Panc1 (cell line): ENCODE measurements at places on chromosomes 16 and 17.

DNA sequence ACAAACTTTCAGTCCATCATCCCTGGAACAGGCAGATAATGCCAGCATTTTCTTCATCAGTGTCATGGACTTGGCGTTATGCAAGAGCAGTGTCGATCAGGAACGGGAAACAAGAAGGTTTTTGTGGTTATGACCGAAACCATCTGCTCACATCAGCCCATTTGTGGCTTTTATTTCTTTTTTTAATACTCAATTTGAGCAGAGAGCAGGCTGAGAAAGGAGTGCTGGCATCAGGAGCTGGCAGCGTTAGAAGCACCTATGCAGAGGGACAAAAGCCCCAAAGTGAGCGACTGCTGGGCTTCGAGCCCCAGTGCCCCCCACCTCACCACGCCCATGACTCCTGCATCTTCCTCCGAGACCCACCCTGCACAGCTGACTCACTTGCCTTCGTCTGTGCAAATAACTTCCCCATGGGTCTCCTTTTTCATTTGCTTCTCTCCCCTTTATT, 16.2 kb upstream of the CD300E start:
- no peak overlapping the region for H3K27ac ChIP-seq
- DNase-seq = no peak
- H3K4me3 ChIP-seq = no peak overlapping the region
- H3K36me3 ChIP-seq = no peaks in the 10 kb centered on the region
- H3K27me3 ChIP-seq = peaks cover 23% of the 10 kb centered on the region

GRCh38 chr17:47816111-47816735, 5.4 kb downstream of the OSBPL7 start:
- H3K27ac ChIP-seq = no peak overlapping the region
- H3K4me3 ChIP-seq = no peak overlapping the region

- DNase-seq = no peak
- no peaks in the 10 kb centered on the region for H3K4me1 ChIP-seq
- H3K27me3 ChIP-seq = no peaks in the 10 kb centered on the region
- H3K36me3 ChIP-seq = no peaks in the 10 kb centered on the region
- no peak overlapping the region for H3K27ac ChIP-seq
Observed at GRCh38 chr16:51524555-51525373, 373.7 kb upstream of the SALL1 start.

GRCh38 chr16:52301026-52301425, 245.9 kb downstream of the TOX3 start:
- no peaks in the 10 kb centered on the region for H3K4me1 ChIP-seq
- no peak overlapping the region for H3K4me3 ChIP-seq
- H3K27ac ChIP-seq = no peak overlapping the region
- H3K36me3 ChIP-seq = no peaks in the 10 kb centered on the region

DNA sequence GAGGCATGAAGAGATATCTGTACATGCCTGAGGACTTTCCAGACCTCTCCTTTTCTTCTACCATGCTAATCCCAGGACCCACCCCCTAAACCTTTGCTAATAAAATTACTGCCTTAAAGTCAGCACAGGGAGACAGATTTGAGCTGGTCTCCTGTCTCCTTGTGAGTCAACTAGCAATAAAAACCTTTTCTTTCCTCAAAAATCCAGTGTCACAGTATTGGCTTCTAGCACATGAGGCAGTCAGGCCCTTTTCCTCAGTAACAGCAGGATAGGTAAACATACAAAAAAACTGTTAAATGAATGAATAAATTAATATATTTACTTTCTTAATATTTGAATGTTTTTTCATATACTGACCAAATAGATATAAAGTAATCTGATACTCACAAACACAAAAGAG, 41.3 kb downstream of the ABCA10 start:
- H3K4me1 ChIP-seq = no peaks in the 10 kb centered on the region
- no peaks in the 10 kb centered on the region for H3K27me3 ChIP-seq
- no peak for DNase-seq
- no peaks in the 10 kb centered on the region for H3K36me3 ChIP-seq
